ENCODE measurements at places on chromosomes 5 and 9. TPM values are rescaled to one million over a fixed set of nuclear protein-coding genes. Genes with fewer than 3 reads are reported as not detected.

DNA sequence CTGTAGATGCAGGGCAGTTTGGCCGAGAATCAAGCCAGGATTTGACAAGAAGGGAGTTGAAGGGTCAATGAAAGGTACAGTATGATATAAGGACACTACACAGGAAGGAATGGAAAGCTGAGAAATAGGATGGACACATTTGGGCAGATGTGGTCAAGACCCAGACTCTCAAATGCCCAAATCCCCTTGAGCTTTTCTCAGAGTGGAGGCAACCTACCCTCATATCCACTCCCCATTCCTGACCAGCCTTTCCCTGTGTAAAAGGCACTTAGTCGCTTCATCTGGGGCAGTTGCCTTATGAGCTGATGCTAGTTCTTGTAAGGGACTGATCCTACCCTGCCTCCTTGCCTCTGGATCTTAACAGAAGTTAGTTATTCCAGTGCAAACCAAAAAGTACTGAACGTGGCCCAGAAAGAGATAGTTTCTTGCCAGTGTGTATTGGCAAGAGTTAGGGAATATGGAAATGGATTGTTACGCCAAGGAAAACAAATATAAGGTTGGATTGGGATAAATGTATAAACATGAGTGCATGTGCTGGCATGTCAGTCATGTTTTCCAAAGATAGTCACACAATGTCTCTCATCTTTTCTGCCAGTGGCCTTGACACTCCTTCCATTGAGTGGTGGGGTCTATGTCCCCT lies 4.1 kb upstream of the MCCC2 start:
- H3K4me1 ChIP-seq: no peaks in the 10 kb centered on the region
- H3K27me3 ChIP-seq: no peaks in the 10 kb centered on the region
- no peak for DNase-seq

DNA sequence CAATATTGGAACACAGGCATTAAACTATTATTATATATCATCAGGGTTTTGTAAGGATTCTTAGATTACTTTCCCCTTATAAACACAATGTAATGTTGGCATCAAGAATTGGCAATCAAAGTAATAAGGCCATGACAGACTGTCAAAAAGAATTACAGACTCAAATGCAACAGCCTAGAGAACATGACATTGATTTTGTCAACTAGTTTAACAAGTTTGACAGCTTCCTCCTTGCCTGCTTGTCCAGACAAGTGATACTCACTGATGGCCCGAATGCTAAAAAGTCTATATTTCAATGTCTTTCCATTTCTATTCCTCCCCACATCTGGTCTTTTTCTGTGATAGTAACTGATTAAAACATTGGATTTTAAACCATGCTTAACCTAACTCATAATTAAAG lies 6.4 kb upstream of the ANKRD31 start:
- no peak overlapping the region for H3K4me3 ChIP-seq
- no peaks in the 10 kb centered on the region for H3K36me3 ChIP-seq
- no peak for DNase-seq
- H3K27me3 ChIP-seq: no peaks in the 10 kb centered on the region

GRCh38 chr5:82426464-82427154 lies 148.5 kb upstream of the RPS23 start:
- no peaks in the 10 kb centered on the region for H3K4me1 ChIP-seq
- H3K27me3 ChIP-seq: no peaks in the 10 kb centered on the region
- H3K27ac ChIP-seq: no peak overlapping the region
- DNase-seq: no peak

GRCh38 chr5:112878760-112879159 lies 17.7 kb downstream of the SRP19 start:
- DNase-seq: no peak
- H3K4me1 ChIP-seq: no peaks in the 10 kb centered on the region
- H3K27ac ChIP-seq: no peak overlapping the region
- peaks cover 18% of the 10 kb centered on the region for H3K36me3 ChIP-seq
- H3K4me3 ChIP-seq: no peak overlapping the region

- H3K4me3 ChIP-seq: no peak overlapping the region
- DNase-seq: no peak
- no peak overlapping the region for H3K27ac ChIP-seq
- no peaks in the 10 kb centered on the region for H3K36me3 ChIP-seq
- no peaks in the 10 kb centered on the region for H3K27me3 ChIP-seq
These were observed 778.1 kb upstream of the WWC1 start for GRCh38 chr5:167513381-167513780.

GRCh38 chr9:108377881-108378280 lies 477.9 kb downstream of the ACTL7B start:
- H3K27ac ChIP-seq: no peak overlapping the region
- no peaks in the 10 kb centered on the region for H3K4me1 ChIP-seq
- no peaks in the 10 kb centered on the region for H3K36me3 ChIP-seq
- DNase-seq: no peak

- H3K4me3 ChIP-seq: no peak overlapping the region
- no peaks in the 10 kb centered on the region for H3K27me3 ChIP-seq
- H3K27ac ChIP-seq: no peak overlapping the region
- no peaks in the 10 kb centered on the region for H3K4me1 ChIP-seq
These were observed 824.0 kb upstream of the ARRDC3 start for GRCh38 chr5:92207151-92207550.

DNA sequence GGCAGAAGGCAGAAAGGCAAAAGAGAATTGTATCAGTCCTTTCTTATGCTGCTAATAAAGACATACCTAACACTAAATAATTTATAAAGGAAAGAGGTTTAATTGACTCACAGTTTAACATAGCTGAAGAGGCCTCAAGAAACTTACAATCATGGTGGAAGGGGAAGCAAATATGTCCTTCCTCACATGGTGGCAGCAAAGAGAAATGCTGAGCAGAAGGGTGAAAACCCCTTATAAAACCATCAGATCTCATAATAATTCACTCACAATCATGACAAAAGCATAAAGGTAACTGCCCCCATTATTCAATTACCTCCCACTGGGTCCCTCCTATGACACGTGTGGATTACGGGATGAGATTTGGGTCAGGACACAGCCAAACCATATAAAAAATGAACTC lies 312.5 kb upstream of the PTGER4 start:
- no peaks in the 10 kb centered on the region for H3K27me3 ChIP-seq
- DNase-seq: no peak
- no peaks in the 10 kb centered on the region for H3K36me3 ChIP-seq

DNA sequence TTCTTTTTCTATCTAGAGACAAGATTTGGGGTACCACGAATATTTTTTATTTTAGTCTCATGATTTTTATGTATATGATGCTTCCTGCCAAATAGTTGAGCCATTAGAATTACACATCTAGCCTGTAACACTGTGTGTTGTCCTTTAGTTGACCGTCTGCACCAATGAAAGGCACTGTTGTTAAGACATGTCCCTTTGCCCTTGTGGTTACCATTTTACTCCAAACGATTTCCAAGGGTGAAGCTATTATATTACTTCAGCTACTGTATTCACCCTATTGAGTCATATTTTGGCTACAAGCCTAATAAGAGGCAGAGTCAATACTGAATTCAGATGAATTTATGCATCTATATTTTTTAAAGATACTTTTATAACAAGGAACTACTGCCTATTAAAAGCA lies 207.6 kb downstream of the CETN3 start:
- no peaks in the 10 kb centered on the region for H3K4me1 ChIP-seq
- no peak overlapping the region for H3K4me3 ChIP-seq
- DNase-seq: no peak
- H3K36me3 ChIP-seq: peaks cover 9% of the 10 kb centered on the region

The HCN1 gene
- 2.9 TPM for total RNA-seq

DNA sequence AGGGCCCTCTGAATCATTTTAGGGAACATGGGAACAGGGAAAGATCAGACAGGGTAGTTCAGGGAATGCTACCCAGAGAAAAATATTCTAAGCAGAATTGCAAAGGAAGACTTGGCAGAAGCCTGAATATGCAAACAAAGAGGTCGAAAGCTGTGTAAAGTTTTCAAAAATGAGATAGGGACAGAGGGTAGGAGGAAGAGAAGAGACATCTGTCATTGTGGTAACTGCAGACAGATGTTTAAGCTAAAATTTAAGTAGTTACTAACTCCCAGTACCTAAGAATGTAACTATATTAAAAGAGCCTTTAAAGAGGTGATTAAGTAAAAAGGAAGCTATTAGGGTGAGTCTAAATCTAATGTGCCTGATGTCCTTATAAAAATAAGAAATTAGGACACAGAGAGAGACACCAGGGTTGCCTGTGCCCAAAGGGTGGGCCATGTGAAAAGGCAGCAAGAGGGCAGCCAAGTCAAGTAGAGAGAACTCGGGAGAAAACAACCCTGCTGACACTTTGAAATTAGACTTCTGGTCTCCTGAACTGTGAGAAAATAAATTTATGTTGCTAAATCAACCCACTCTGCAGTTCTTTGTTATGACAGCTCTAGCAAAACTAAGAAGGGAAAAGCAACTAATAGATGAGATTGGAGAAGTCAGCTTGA lies 1647.4 kb upstream of the C9orf72 start:
- H3K4me3 ChIP-seq: no peak overlapping the region
- DNase-seq: no peak
- no peaks in the 10 kb centered on the region for H3K36me3 ChIP-seq
- no peak overlapping the region for H3K27ac ChIP-seq

All from H9 (cell line).